ENCODE measurements at places on chromosomes 11 and 22. TPM values are rescaled to one million over a fixed set of nuclear protein-coding genes. Genes with fewer than 3 reads are reported as not detected.

GRCh38 chr22:37287550-37287951 is 5.2 kb downstream of the CYTH4 start:
- DNase-seq = no peak

DNA sequence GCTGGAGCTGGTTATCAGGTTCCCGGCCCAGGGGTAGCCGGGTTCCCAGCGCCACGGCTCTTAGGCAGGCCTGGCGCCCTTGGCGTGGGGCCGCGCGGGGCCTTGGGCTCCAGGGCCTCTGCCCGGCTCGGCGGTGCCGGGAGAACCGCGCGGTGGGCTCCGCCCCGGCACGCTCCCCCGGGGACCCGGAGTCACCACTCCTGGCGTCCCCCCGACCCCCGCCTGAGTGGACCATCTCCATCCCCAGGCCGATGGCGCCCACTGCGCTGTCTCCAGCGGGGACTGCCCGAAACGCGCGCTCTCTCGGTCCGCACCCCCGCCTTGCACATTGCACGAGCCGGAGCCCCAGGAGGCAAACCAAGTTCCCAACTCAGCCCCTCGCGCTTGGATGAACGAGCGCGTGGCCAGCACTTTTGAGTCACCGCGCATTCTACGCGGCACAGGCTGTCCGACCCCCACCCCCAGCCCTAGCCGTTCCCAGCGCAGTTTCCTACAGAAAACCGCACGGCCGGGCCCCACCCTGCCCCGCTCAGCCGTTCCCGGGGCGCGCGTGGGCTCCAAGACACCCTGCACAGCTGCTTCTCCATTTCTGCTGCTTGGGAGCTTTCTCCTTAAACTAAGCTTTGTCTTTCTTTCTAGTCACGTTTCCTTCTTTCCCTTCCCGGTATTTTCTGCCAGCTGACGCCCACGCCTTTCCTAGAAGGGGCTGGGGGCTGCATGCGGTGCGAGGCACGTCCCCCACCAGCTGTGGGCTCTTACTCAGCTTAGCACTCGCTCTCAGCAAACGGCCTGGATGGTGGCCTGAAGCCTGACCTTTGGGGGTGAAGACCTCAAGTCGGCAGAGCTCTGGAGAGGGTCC is 650 bp upstream of the CHID1 start:
- DNase-seq = peak; percentile 63

The HTR3B gene
- not detected for total RNA-seq

The CERK gene
- 34.9 TPM for total RNA-seq

Measured in myocyte (in vitro differentiated cells).